Hepatocyte (in vitro differentiated cells): ENCODE measurements at places on chromosomes 4 and X.

DNA sequence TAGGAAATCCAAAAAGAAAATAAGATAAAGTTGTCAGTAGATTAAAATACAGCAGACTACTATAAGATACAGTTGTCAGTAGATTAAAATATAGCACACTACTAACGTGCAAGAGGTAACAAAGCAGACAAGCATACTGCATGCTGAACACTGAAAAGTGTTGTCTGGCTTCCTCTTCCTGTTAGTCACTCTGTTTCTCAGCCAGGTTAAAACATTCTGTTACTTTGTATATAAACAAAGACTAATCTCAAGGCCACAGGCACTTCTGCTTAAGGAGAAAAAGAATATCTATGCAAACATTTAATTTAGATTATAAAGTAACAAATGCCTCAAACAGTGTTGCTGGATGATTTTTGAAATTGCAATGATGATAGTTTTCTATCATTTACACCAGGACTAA, 41.0 kb upstream of the SCD5 start:
- DNase-seq = no peak

DNA sequence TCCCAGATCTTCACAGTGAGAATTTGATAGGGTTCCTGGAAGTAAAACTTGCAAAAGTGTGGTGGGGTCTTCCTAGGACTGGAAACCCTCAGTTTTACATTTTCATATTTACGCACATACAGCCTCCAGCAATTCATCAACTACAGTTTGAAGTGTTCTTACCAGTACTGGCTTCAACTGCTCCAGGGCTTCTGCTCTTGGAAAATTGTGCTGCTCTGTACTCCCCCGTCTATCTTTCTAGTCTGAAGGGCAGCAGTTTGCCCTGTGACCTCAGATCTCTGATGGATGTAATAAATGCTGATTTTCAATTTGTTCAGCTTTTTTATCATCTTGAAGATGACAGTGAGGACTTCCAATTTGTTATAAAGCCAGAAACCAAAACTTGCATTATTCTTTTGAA, 458.9 kb upstream of the FSTL5 start:
- DNase-seq = no peak

GRCh38 chr4:68658672-68659071, 11.8 kb downstream of the UGT2B15 start:
- DNase-seq = peak; percentile 28

- peak; percentile 12 for DNase-seq
These were observed 107.5 kb downstream of the GABRG1 start for GRCh38 chr4:46016306-46016705.

GRCh38 chrX:131288738-131289511, at the start of gene IGSF1:
Gene IGSF1, minus strand, starts transcription at chrX:131289306. Its CDS starts 2,632 bp downstream, at chrX:131286674.
- DNase-seq = peak; percentile 60

DNA sequence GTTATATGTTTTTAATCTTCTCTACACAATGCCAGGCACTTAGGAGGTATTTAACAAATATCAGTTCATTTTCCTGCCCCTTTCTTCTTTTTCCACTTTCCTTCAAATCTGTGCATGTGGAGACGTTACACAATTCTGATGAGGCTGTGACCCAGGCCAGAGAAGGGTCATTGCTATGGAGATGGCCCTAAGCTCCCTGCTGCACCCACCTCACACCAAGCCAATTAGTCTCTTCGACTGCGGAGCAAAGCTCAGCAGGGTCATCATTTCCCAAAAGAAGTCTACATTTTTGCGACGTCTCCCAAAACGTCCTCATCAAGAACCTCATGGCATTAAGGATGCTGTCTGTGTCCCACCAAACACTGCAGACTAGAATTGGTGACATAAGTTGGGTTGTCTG, 28.9 kb upstream of the VEGFD start:
- DNase-seq = no peak

GRCh38 chr4:36414248-36414647, 132.8 kb downstream of the DTHD1 start:
- peak; percentile 17 for DNase-seq

DNA sequence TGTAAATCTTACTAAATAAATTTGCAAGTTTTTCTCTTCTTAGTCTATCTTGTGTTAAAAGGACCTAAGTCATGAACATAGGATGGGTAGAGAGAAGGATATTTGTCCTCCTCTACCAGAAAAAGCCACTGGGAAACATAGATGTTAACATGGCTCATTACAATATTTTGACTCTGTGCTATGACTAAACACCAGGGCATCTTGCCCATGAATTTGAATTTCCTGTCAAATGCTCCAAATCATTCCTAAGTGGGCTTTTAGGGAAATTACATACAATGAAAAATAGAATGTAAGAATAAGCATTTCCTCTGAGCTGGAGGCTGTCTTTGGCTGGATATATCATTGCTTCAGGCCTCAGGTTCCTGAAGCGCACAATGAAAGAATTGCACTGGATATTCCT, 39.1 kb downstream of the ANOS1 start:
- DNase-seq = no peak
